Body of pancreas (tissue), 4 donors: ENCODE measurements at places on chromosomes 4 and X. TPM values are rescaled to one million over a fixed set of nuclear protein-coding genes. Genes with fewer than 3 reads are reported as not detected.

The C4orf36 gene
- total RNA-seq: 1.3 TPM

- no peak for DNase-seq
Measured at GRCh38 chr4:8523766-8524165, 56.4 kb upstream of the GPR78 start.

- DNase-seq: no peak
Measured at GRCh38 chrX:84170931-84171330, 17.1 kb downstream of the RPS6KA6 start.

- no peak for DNase-seq
Measured at GRCh38 chrX:97876697-97877407, 993.1 kb downstream of the RPA4 start.

The PDHA1 gene
- 83.7 TPM for total RNA-seq

The CXCL6 gene
- 10.1 TPM for total RNA-seq

- no peak for DNase-seq
Measured at GRCh38 chr4:119835613-119835910, 207.0 kb upstream of the PDE5A start.

GRCh38 chr4:62398318-62398717 lies 1198.2 kb downstream of the ADGRL3 start:
- DNase-seq: no peak

DNA sequence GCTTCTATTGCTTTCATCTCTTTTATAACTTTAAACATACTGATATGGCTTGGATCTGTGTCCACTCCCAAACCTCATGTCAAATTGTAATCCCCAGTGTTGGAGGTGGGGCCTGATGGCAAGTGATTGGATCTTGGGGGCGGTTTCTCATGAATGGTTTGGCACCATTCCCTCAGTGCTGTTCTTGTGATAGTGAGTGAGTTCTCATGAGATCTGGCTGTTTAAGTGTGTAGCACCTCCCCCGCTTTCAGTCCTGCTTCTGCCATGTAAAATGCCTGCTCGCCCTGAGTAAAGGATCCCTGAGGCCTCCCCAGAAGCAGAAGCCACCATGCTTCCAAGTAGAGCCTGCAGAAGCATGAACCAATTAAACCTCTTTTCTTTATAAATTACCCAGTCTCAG lies 17.7 kb downstream of the MND1 start:
- no peak for DNase-seq

The DCX gene
- total RNA-seq: not detected

The PAGE4 gene
- not detected for total RNA-seq

The PTCHD1 gene
- under 0.01 TPM for total RNA-seq

The CSAG2 gene
- total RNA-seq: not detected

The ANXA5 gene
- 180 TPM for total RNA-seq

- DNase-seq: no peak
Measured at GRCh38 chr4:7960017-7960789, 20.5 kb upstream of the AFAP1 start.

The NUDT11 gene
- 2.0 TPM for total RNA-seq

DNA sequence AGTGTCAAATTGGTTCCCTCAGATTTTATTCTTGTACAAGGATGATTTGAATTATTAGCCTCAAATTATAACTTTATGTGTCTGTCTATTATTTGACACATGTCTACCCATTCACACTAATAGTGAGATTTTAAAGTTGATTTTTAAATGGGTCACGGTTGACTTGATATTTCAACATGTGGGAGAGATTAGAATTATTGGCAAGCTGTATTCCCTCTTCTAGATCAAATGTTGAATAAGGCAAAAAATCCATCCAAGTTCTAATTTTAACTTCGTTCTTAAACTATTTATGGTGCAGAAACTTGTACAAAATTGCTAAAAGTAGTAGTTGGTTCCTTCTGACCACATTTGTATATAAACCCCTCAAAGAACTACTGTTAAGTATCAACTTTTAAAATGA lies 1498.0 kb downstream of the STIM2 start:
- no peak for DNase-seq

GRCh38 chr4:163279713-163280112 lies 52.7 kb downstream of the NPY1R start:
- no peak for DNase-seq

DNA sequence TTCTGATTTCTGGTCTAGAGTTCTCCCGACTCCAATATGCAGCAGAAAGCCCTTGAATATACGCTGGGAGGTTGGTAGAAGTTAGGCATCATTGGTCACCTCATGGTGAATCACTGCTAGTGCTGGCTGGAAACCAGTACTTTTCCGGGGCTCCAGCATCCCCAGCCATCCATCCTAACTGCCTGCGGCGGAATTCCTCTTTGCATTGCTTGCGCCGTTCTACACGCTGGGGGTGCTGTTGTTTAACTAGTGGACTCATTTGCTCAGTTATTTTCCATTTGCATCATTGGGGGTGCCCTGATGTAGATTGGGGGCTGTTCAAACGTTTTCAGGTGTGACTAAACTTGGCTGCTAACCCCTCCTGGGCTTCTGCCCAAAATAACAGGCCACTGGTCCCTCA lies 23.3 kb upstream of the GPR50 start:
- no peak for DNase-seq

- DNase-seq: no peak
Measured at GRCh38 chr4:36841583-36842326, 402.8 kb upstream of the NWD2 start.

The OTUD5 gene
- 40.2 TPM for total RNA-seq

GRCh38 chr4:76061982-76062381 lies 12.5 kb upstream of the ART3 start:
- DNase-seq: no peak

GRCh38 chrX:57930051-57930450 lies 19.8 kb upstream of the ZXDA start:
- DNase-seq: no peak
